ENCODE measurements at places on chromosomes 7 and 10. TPM values are rescaled to one million over a fixed set of nuclear protein-coding genes. Genes with fewer than 3 reads are reported as not detected.
A peak's percentile ranks its signal among the peaks of the same experiment; 100 is the strongest.

GRCh38 chr10:30455816-30456215 is 21.8 kb downstream of the MAP3K8 start:
- no peak for DNase-seq

- no peak for DNase-seq
These were observed 63.1 kb downstream of the AUTS2 start for GRCh38 chr7:69661342-69661741.

- no peak for DNase-seq
These were observed 31.2 kb downstream of the LDB3 start for GRCh38 chr10:86699541-86699940.

GRCh38 chr10:129514568-129515451 is 47.8 kb downstream of the MGMT start:
- DNase-seq = no peak

ECD gene
- total RNA-seq = 29.8 TPM

GRCh38 chr10:5076615-5077014 is 17.6 kb upstream of the AKR1C3 start:
- DNase-seq = no peak

DNA sequence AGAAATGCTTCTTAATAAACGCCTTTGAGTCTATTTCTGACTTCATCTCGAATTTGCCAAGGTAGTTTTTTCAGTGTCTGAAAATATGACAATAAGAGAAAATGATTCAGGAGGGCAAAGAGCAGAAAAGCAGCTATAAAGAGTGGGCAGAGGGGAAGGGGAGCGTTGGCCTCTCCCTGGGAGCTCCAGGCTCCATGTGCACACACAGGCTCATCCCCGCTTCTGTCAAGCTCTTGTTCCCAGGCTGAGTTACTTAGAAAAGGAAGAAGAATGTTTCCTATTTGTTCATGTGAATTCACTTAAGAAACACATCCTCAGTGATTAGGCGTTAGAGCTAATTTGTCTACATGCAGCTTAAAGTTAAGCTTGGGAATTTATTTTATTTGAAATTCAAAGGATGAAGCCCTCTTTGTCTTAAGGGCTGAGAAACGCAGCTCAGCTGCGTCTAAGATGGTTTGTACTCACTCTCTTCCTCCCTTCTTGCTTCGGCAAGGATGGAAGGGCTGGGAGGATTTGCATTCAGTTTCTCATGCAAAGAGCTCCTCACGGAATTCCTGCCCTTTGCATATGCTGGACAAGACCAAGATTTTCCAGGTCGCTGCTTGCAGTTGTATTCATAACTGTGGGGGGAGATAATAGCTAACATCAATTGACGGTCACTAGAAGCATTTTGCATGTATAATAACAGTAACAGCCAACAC is 29.0 kb upstream of the ATXN7L1 start:
- DNase-seq = no peak

GRCh38 chr7:131015657-131015958 is 281.6 kb upstream of the KLF14 start:
- no peak for DNase-seq

GRCh38 chr7:37495574-37496184 is 47.0 kb upstream of the ELMO1 start:
- no peak for DNase-seq

PROSER2 gene
- total RNA-seq = 5.6 TPM

- no peak for DNase-seq
These were observed 82.9 kb downstream of the SORCS1 start for GRCh38 chr10:107081644-107082043.

DNA sequence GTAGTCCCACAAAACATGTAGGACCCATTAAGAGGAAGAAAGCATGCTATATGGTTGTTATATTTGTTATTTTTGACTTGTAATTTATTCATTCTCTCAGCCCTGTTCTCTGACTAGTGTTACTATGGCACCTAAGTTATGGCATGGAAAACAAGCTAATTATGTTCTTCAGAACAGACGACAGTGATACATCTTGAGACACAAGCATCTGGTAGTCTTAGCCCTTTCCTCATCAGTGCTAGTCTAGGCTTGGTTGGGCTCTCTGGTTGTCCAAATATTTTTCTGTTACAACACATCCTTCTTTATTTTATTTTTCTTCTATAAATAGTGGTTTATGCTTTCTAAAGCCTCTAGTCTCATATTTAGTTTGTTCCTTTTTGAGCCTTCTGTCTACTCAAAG is 308.3 kb upstream of the KAT6B start:
- DNase-seq = no peak

GRCh38 chr7:116569737-116570136 is 44.9 kb downstream of the CAV1 start:
- DNase-seq = no peak

DNA sequence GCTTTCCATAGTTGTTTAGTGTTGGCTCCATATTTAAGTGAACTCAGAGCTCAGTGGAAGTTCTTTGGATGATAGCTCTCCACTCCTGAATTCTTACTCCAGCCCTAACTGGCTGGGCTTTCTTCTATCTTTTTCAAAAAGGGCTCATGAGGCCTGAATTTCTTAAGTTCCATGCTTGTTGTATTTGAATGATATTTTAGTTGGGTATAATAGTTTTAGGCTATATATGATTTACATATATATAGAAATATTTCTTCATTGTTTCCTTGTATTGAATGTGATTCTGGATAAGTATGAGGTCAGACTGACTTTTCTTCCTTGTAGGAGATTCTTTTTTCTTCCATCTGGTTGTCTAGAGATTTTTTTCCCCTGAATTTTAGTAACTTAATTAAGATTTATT is 843.5 kb downstream of the LRMDA start:
- DNase-seq = no peak

GRCh38 chr10:2475711-2476217 is 591.6 kb upstream of the PFKP start:
- no peak for DNase-seq

- DNase-seq = no peak
These were observed 382.2 kb upstream of the KLF6 start for GRCh38 chr10:4167216-4167615.

GRCh38 chr7:107025449-107026103 is 18.9 kb upstream of the PRKAR2B start:
- no peak for DNase-seq

DNA sequence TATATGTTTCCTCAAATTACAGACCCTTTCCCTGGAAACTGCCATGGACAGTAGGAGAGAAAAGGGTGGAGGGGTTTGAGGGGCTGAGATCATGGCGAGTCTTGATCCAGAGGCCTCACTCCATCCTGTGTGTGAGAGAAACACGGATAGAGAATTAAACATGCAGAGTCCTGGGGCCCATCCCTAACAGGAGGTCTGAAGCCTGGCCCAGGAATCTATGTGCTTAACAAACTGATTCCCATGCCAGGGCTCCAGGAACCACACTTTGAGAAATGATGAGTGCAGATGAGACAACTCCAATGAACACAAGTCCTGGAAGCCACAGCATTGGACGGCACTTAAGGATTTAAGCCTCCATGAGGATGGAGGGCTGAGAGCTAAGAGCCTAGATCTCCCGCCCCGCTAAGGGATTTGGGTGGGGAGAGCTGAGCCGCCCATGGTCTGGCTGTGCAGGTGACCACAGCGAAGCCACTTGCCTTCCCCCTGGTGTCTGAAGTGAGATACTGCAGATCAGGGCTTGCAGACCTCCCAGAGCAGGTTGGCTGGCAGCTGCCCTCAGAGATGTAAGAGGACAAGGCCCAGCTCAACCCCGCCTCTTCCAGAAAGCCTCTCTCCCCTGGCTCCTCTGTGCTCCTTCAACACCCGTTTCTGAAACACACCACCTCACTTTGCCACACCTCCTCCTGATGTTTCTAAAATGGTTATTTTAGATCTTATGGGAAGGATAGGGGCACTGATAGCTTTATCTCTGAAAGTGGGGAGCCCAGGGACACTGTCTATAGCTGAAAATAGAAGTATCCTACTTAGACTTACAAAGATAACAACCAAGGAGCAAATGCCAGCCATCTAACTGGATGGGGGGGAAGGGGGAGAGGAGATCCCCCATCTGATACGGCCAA is 24.8 kb upstream of the EIF5AL1 start:
- peak; percentile 90 for DNase-seq

FZD8 gene
- total RNA-seq = 5.2 TPM

DNA sequence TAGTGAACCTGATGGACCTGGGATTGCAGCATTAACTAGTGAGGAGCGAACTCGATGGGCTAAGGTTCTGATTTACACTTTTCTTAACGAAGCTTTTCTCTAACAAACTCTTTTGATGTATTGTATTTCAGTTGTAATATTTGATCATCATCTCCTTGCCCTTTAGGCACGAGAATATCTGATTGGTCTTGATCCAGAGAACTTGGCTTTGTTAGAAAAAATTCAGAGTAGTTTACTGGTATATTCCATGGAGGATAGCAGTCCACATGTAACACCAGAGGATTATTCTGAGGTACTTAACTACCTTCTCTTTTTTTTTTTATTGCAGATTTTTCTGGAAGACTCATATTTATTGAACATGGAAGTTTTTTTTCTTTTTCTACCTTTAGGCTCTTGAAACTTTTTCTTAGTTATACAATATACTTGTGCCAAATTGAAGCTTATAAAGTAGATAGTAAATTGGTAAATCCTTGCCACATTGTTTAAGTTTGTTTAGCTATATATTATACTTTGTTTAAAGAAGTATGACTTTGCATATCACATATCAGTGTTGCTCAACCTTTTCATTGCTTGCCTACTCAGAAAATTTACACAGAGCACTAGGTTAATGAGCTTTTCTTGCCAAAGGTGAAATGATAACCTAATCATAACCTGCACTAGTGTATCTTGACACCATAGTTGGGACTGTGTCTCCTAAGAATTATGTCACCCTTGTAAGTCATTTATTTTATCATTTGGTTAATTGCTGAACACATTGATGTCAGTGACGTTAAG is 30.4 kb downstream of the CROT start:
- no peak for DNase-seq

GRCh38 chr7:45133877-45134276 is 22.4 kb upstream of the TBRG4 start:
- DNase-seq = no peak

SPAM1 gene
- not detected for total RNA-seq

- DNase-seq = no peak
These were observed 23.3 kb downstream of the ENKUR start for GRCh38 chr10:24992512-24993133.

C7orf57 gene
- total RNA-seq = not detected

GRCh38 chr7:140926021-140926817 is 1.5 kb upstream of the BRAF start:
- no peak for DNase-seq

DNA sequence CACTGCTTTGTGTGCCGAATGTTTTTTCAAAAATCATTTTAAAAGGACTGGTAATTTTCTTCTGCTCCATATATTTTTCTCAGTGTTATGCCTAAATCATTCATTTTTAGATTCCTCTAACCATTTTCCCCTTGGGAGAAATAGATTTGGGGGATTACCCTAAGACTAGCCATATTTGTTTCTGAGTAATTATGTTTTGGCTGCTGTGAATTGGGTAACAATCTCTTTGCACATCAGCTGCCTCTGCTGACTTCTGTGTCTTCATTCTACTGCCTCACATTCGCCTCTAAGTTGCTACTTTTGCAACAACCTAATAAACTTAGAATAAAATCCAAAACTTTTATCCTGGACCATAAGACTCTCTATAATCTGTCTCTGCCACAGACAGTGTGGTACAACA is 18.5 kb upstream of the MRC1 start:
- DNase-seq = no peak

ZNF3 gene
- 25.9 TPM for total RNA-seq

CALY gene
- not detected for total RNA-seq

DNA sequence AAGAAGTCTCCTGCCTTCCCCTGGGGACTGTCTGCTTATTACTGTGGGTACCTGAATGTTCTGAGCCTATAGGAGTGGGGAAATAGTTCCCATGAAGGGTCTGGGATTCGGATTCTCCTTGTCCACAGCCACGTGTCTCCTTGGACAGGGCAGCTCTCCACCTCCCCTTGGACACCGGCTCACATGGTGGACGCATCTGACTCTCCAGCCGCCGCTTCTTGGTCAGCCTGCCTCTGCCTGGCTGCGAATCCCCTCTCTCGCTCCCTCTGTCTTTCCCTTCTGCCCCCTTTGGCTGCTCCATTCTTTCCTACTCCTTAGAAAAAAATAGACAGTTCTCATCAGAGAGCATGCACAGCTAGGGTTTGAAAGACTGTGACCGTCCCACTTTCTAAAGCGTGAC is 46.9 kb downstream of the JAKMIP3 start:
- DNase-seq = no peak

DNA sequence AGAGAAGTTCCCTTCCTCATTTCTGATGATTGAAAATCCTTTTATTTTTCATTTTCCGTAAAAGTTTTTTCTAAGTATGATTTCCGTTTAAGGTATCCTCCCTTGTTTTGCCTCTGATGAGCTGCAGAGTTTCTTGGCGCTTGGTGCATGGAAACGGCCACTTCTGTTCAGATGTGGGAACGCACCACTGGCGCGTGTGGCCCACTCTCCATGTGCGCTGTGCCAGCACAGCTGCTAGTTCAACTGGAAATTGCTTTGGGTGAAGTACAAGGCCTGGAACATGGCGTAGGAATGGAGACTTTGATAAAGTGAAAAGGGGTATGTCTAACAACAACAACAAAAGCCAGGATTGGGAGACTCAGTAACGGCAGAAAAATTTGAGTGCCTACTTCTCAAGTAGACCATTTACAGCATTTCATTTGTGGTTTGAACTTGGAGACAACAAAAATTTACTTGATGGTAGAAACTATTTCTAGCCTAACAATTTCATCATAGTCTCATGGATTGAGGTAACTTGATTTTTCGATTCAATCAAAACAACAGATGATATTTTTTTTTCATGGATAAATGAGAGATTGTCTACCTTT is 364.2 kb downstream of the SUGCT start:
- DNase-seq = no peak

- no peak for DNase-seq
These were observed 125.3 kb downstream of the REEP3 start for GRCh38 chr10:63646491-63646890.

DNA sequence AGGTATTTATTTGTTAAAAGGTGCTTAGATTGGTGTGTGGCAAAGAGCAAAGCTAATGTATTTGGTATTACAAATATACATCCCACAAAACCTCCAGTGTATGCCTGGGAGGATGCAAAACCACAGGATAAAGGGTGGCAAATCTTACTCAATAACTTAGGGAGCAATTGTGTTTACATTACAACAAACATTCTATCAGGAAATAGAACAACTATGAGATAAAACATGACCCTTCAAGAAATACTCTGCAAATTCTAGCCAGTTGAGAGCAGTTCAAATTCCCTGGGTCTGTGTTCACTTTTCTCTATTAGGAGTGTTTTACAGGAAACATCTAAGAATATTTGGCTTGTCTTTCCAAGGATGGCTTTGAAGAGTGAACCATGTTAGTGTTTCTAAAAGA is 64.9 kb downstream of the CUL1 start:
- DNase-seq = no peak

DNA sequence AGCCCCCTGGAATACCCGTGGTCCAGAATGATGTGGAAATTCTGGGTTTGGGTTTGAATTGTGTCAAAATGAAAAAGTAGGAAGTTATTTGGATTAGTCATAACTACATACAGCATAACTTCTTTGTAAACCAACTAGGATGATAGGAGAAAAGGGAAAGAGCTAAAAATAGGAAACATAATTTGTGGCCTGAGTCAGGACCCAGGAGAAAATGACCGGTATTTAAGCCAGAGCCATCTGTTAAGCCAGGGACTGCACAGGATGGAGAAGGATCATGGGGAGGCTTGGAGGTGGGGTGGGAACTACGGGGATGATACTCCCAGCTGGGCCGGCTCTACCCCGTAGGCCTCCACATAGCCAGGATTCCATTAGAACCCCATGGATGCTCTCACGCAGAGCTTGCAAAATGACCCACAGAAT is 98.6 kb downstream of the MYOF start:
- DNase-seq = no peak

- no peak for DNase-seq
These were observed 1.2 kb downstream of the GET4 start for GRCh38 chr7:877312-878232.
